ENCODE measurements at places on chromosomes 13 and 19. TPM values are rescaled to one million over a fixed set of nuclear protein-coding genes. Genes with fewer than 3 reads are reported as not detected.

The INSL3 gene
- 0.96 TPM for total RNA-seq

The NCAN gene
- 0.07 TPM for total RNA-seq

The TNNT1 gene
- 188 TPM for total RNA-seq

The ZNF99 gene
- not detected for total RNA-seq

The RAB4B gene
- total RNA-seq, result 18.7 TPM

The KCNN4 gene
- 72.9 TPM for total RNA-seq

The ZNF208 gene
- not detected for total RNA-seq

The PEX11G gene
- 6.4 TPM for total RNA-seq

The KLK13 gene
- total RNA-seq, result 3.2 TPM

All from HCT116 (cell line).